ENCODE measurements at places on chromosomes 5 and 9.

- DNase-seq: no peak
Observed at GRCh38 chr9:126049088-126049487, 277.5 kb upstream of the MVB12B start.

GRCh38 chr5:53381-54174 is 38.4 kb upstream of the PLEKHG4B start:
- DNase-seq: peak; percentile 87

DNA sequence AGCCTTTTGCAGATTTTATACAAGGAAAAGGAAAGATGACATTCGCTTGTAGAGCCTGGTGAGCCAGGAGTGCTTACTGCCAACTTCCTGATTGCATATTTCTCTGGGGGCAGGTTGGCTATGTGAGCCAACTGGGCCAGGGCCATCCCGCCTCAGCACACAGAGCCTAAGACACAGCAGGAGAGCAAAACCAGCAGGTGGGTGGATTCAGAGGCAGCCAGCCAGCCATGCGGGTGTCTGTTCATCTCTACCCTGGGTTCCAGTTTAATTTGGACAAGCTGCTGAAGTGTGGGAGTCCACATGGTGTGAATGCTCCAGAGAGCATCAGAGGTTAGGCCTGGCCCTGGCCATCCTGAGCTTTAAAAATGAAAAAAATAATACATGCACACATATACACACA is 291.4 kb downstream of the ARHGEF28 start:
- DNase-seq: no peak

DNA sequence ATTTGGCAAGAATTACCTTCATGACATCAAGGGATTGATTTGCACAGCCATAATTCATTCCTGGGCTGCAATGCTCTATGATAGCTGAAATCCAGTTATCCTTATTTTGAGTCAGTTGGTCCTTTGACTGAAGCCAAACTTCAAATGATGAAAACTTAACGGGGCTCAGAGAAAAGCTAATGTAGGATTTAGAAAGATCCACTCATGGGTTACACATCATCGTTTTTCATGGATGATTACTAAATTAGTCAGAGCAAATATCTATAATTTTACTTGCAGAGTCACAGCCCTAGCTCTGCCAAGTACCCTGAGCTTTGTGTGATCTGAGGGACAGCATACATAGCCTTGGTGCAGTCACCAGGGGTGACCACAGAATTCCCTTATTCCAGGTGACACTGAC is 27.3 kb upstream of the MUSK start:
- DNase-seq: no peak

DNA sequence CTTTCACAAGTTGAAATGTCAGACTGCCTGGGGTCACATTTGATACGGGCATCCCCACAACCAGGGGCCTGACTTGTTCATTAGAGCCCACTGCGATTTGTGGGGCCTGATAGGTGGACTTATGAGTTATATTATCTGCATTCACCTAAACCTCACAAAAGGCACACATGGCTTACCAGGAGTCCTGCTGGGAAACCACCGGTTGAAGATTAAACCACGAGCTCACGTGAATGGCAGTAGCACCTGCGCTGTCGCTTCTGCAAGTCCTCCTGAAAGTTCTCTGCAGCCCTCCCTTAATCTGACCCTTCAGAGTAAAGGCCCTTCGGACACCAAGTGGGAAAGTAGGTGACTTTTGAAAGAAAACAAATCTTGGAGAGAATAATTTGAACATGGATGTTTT is 68.9 kb downstream of the PPIC start:
- DNase-seq: peak; percentile 0

- DNase-seq: no peak
Observed at GRCh38 chr5:154214371-154215106, 24.0 kb downstream of the GALNT10 start.

DNA sequence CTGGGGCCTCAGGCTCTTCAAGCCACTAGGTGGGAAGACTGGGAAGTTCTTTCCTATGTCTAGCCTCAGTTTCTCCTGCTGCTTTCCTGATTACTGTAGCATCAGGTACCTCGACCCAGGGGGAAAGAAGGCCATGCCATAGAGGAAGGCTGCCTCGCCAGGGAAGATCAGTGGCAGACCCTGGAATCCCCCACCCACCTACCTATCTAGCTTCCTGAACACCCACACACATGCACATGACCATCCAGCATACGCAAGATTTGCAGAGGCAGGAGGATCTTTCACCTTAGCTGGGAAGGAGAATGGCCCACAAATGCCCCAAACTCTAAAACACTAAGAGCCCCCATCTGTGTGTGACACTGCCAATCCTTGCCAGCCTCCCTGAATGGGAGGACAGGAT is 8.0 kb downstream of the NR5A1 start:
- DNase-seq: no peak

- peak; percentile 12 for DNase-seq
Observed at GRCh38 chr9:93329629-93330280, 121.7 kb upstream of the FAM120A start.

- no peak for DNase-seq
Observed at GRCh38 chr9:68932458-68932857, 81.5 kb downstream of the PRKACG start.

DNA sequence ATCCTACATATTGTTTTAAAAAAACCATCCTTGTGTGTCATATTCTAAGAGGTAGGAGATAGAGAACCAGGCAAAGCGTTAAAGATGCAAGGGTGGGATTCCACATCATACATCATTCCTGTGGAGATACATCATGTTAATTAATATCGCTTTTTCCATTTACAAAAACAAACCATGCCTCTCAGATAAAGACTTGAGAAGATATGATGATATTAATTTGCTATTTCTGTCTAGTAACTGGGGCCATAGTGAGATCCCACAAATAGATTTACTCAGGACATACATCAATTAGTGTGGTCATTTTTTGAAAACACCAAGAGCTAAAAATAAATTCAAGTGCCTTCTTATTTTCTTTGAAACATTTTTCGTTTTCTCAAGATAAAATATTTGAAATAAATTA is 165.4 kb upstream of the TARS1 start:
- DNase-seq: no peak

DNA sequence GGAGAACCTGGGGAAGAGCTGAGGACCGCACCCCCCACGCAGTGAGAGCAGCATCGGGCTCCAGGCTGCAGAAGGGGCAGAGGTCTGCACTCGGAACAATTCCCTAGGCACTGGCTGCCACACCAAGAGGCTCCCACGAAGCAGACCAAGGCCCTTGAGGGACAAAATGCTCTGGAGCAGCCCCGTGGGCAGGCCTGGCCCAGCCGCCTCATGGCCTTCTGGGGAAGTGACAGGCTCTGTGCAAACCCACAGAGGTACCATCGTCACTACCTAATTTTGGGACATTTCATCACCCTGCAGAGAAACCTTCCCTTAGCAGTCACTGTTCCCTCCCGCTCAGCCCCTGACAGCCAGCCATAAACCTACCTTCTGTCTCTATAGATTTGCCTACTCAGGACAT is 15.9 kb downstream of the FBXW5 start:
- DNase-seq: no peak

GRCh38 chr5:8434501-8434900 is 565.6 kb downstream of the MTRR start:
- DNase-seq: no peak

DNA sequence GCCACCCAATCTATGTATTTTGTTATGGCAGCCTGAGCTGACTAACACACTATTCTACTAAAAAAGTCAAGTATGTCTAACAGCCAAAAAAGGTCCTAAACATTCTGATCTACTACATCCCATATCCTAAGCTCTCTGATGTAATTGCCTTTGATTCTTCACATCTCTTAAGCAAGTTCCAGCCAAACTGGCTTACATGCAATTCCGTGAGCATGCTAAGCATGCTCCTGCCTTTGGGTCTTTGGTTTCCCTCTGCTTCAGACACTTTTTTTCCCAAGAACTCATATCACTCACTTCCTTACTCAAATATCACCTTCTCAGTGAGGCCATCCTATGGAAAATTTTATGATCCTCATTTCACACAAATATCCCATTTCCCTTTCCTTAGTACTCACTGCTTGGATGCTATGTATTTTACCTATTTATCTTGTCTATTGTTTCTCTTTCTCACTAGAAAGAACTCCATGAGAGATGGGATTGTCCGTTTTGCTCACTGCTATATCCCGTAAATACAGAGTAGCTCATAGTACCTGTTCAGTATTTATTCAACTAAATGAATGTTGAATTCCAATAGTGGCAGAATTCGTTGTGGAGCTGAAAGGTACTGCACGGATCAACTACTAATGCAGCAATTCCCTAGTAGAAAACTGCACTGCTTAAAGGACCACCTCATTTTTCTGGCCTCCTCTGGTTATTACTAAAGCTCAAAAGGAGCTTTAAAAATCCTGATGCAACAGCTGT is 2.3 kb upstream of the SLC12A2 start:
- no peak for DNase-seq

DNA sequence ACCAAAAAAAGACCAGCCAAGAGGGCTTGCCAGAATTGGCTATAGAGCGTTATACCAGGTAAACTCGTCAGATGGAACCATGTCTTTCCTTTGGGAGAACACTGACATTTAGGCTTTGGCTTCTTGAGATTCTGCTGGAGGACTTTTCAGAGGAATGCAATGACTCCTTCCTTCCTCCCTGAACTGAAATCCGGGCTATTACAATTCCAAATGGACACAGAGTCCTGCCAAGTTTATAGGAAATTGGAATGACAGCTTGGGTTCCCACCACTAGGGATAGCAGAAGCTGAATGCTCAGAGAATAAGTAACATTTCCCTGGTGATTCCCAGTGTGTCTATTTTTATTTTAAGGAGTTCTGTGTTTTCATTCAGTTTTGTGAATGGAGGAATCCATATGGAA is 143.0 kb downstream of the FGF1 start:
- DNase-seq: no peak

GRCh38 chr5:60332244-60333004 is 367.5 kb downstream of the DEPDC1B start:
- DNase-seq: no peak

GRCh38 chr5:94024101-94024500 is 282.7 kb upstream of the POU5F2 start:
- no peak for DNase-seq

DNA sequence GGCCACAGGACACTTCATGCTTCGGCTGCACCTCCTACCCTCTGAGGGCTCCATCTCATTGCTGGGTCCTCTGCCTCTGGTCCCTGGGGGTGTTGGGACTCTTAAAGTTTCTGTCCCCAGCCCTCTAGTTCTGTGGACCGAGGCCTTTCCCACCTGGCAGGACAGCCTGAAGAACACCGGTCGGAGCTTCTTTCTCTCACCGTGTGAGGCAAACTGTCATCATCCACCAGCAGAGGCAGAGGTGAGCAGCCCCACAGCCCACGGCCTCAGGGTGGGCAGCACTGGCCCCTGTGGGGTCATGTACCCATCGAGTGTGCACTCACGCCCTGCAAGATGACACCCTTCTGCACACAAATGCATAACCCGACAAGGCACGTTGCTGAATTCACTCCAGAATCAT is 49.9 kb downstream of the IRX2 start:
- no peak for DNase-seq

GRCh38 chr5:107248066-107248695 is 422.6 kb downstream of the EFNA5 start:
- no peak for DNase-seq

DNA sequence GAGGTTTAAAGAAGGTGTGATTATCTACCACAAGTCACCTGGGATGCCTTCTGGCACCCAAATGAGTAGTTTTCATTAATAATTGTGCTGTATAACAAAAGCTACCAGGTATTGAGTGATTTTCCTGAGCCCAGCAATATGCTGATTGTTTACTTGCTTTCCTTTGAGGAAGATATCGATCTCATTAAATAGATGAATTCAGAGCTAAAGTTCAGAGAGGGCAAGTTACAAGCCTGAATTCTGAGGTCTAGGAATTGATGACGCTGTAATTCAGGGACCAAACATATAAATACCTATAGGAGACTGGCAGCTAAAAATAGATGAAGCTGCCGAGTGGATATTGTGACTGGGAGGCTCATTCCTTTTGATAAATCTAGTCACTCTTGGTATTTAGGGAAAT is 1.1 kb downstream of the ERCC6L2 start:
- no peak for DNase-seq

GRCh38 chr5:131475541-131475941 is 159.5 kb downstream of the RAPGEF6 start:
- DNase-seq: no peak

- DNase-seq: no peak
Observed at GRCh38 chr5:132365213-132365612, 4.3 kb upstream of the SLC22A5 start.

GRCh38 chr9:22649384-22649783 is 202.8 kb downstream of the DMRTA1 start:
- no peak for DNase-seq

GRCh38 chr5:37532976-37533740 is 154.0 kb downstream of the WDR70 start:
- no peak for DNase-seq

GRCh38 chr9:36040271-36040925 is 3.7 kb downstream of the RECK start:
- no peak for DNase-seq
